CD4-positive, alpha-beta T cell treated with Interferon gamma for 1 hour (primary cell): ENCODE measurements at places on chromosomes 7 and 10.
A peak's percentile ranks its signal among the peaks of the same experiment; 100 is the strongest.

GRCh38 chr7:147651601-147652000 lies 939.0 kb upstream of the C7orf33 start:
- no peak for DNase-seq

DNA sequence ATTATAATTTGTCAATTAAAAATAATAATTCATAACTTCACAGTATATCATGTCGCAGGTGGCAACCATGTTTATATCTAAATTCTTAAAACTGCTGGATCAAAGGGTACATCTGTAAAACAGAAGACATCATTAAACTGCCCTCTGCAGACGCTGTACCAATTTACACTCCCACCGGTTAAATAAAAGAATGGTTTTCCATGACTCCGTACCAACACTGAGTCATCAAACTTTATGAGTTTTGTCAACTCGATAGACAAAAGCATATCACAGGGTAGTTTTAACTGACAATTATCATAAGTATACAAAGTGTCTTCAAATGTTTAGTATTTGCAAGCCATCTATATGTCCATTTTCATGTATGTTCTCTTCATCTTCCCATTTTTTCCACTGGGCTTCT lies 5.7 kb upstream of the GSTK1 start:
- no peak for DNase-seq

GRCh38 chr7:130350945-130351790 lies 6.6 kb downstream of the CPA5 start:
- no peak for DNase-seq

GRCh38 chr7:25894902-25895791 lies 256.9 kb upstream of the NFE2L3 start:
- DNase-seq, result peak; percentile 71

GRCh38 chr10:131830446-131831130 lies 70.2 kb upstream of the PPP2R2D start:
- no peak for DNase-seq
